Activated naive CD4-positive, alpha-beta T cell treated with anti-CD3 and anti-CD28 coated beads for 36 hours (primary cell): ENCODE measurements at places on chromosomes 1 and 21. TPM values are rescaled to one million over a fixed set of nuclear protein-coding genes. Genes with fewer than 3 reads are reported as not detected.

- no peak for DNase-seq
- no peaks in the 10 kb centered on the region for H3K4me1 ChIP-seq
- H3K27ac ChIP-seq, result no peak overlapping the region
- H3K36me3 ChIP-seq, result no peaks in the 10 kb centered on the region
Observed at GRCh38 chr1:19033926-19034680, 77.6 kb upstream of the IFFO2 start.

DNA sequence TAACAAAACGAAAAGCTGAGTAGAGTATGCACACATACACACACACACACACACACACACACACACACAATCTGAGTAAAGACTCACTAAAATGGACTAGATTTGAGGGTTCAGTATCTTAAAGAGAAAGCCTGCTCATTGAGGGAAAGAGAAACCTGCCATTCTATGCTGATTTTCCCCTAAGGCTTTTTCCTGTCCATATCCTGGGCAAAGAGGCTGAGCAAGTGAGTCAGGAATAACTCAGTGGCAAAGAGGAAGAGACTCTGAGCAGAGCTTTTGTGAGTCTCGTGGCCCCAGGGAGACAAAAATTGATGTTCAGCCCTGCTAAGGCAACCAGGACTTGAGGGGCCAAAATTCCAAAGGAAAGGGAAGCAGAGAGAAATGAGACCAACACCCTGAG lies 37.3 kb upstream of the RUNX1 start:
- H3K27ac ChIP-seq, result no peak overlapping the region
- DNase-seq, result no peak
- peaks cover 1% of the 10 kb centered on the region for H3K36me3 ChIP-seq
- H3K4me1 ChIP-seq, result peaks cover 37% of the 10 kb centered on the region
- peaks cover 2% of the 10 kb centered on the region for H3K27me3 ChIP-seq
- H3K4me3 ChIP-seq, result no peak overlapping the region

DNA sequence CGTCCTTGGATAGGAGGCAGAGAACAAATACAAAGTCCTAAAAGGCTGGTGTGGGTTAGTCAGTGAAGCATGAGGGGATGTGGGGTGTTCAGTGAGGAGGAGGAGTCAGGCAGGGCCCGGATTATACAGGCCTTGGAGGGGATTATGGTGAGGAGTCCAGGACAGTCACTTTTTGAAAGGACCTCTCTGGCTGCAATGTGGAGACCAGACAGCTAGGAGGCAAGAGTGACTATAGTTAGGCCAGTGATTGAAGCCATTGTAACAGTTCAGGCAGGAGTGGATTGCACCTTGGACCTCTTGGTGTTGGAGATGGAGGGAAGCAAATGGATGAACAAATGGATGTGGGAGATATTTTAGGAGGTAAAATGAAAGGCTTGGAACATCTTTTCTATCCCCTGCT lies 115.8 kb downstream of the C1orf94 start:
- H3K27me3 ChIP-seq, result peaks cover 12% of the 10 kb centered on the region
- no peaks in the 10 kb centered on the region for H3K36me3 ChIP-seq
- no peak overlapping the region for H3K27ac ChIP-seq
- no peak overlapping the region for H3K4me3 ChIP-seq
- H3K4me1 ChIP-seq, result no peaks in the 10 kb centered on the region

CACHD1 gene
- 2.6 TPM for total RNA-seq
